Uterus (tissue), 4 donors: ENCODE measurements at places on chromosomes 13 and 19. TPM values are rescaled to one million over a fixed set of nuclear protein-coding genes. Genes with fewer than 3 reads are reported as not detected.

DNA sequence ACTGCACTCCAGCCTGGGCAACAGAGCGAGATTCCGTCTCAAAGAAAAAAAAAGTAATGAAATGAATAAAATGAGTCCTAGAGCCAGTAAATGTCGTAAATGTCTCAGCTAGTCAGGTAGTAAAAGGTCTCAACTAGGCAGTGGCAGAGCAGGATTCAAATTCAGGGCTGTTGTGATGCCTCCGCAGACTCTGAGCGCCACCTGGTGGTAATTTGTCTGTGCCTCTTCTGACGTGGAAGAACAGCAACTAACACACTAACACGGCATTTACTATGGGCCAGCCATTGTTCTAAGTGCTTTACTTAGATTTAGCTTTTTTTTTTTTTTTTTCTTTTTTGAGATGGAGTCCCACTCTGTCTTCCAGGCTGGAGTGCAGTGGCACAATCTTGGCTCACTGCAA lies 30.2 kb downstream of the CYP2F1 start:
- no peaks in the 10 kb centered on the region for H3K36me3 ChIP-seq
- H3K27ac ChIP-seq, result no peak overlapping the region
- H3K4me1 ChIP-seq, result no peaks in the 10 kb centered on the region

- no peak for DNase-seq
- H3K27ac ChIP-seq, result peak overlapping the region; percentile 73
- H3K27me3 ChIP-seq, result no peaks in the 10 kb centered on the region
- H3K36me3 ChIP-seq, result no peaks in the 10 kb centered on the region
- H3K4me3 ChIP-seq, result no peak overlapping the region
These were observed 3.9 kb upstream of the GPR183 start for GRCh38 chr13:99311137-99311536.

DNA sequence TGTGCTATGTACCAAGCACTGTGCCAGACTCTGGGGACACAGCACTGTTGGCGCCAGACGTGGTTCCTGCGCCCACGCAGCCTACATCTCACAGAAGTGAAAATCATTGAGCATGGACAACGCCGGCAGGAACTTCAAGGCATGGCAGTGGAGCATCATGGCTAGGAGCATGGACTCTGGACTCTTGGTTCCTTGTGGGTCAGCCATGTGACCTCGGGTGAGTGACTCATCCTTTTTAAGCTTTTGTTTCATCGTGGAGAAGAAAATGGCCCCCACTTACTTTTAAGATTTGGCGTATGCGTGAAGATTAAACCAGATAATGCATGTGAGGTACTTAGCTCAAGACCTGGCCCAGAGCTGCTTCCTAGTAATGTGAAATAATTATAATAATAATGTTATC lies 988.5 kb downstream of the UQCRFS1 start:
- no peak overlapping the region for H3K4me3 ChIP-seq
- no peak for DNase-seq
- no peaks in the 10 kb centered on the region for H3K27me3 ChIP-seq
- H3K36me3 ChIP-seq, result no peaks in the 10 kb centered on the region

GRCh38 chr13:67228916-67229315 lies 1.2 kb downstream of the PCDH9 start:
- no peak overlapping the region for H3K27ac ChIP-seq
- H3K27me3 ChIP-seq, result no peaks in the 10 kb centered on the region
- no peaks in the 10 kb centered on the region for H3K36me3 ChIP-seq
- no peaks in the 10 kb centered on the region for H3K4me1 ChIP-seq

DNA sequence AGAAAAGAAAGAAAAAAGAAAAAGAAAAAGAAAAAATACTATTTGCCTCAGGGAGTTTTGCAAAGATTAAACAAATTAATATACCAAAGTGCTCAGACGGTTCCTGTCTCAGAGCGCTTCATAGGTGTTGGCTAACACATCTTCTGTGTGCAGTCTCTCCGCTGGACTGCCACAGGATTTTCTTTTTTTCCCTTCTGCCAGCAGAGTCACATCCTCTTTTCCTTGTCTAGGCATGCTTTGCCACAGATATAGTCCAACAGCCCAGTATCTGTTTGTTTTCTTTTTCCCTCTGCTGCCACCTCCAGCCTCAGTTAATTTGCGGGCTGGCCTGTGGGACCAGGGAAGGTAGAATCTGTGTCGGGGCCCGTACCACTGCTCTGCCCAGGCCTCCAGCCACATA lies 3.4 kb upstream of the URAD start:
- H3K27ac ChIP-seq, result no peak overlapping the region
- H3K4me3 ChIP-seq, result no peak overlapping the region
- H3K36me3 ChIP-seq, result no peaks in the 10 kb centered on the region
- DNase-seq, result no peak
- no peaks in the 10 kb centered on the region for H3K27me3 ChIP-seq

GRCh38 chr19:1134431-1134830 lies 30.6 kb downstream of the GPX4 start:
- DNase-seq, result no peak
- no peak overlapping the region for H3K4me3 ChIP-seq
- no peaks in the 10 kb centered on the region for H3K27me3 ChIP-seq
- H3K36me3 ChIP-seq, result no peaks in the 10 kb centered on the region
- no peaks in the 10 kb centered on the region for H3K4me1 ChIP-seq
- no peak overlapping the region for H3K27ac ChIP-seq

GRCh38 chr13:107582171-107582570 lies 633.2 kb downstream of the LIG4 start:
- H3K27ac ChIP-seq, result no peak overlapping the region
- DNase-seq, result no peak
- no peak overlapping the region for H3K4me3 ChIP-seq
- H3K4me1 ChIP-seq, result no peaks in the 10 kb centered on the region

GRCh38 chr19:2491130-2491801 lies 15.3 kb downstream of the GADD45B start:
- no peak for DNase-seq
- no peaks in the 10 kb centered on the region for H3K36me3 ChIP-seq
- H3K4me1 ChIP-seq, result peaks cover 27% of the 10 kb centered on the region

DNA sequence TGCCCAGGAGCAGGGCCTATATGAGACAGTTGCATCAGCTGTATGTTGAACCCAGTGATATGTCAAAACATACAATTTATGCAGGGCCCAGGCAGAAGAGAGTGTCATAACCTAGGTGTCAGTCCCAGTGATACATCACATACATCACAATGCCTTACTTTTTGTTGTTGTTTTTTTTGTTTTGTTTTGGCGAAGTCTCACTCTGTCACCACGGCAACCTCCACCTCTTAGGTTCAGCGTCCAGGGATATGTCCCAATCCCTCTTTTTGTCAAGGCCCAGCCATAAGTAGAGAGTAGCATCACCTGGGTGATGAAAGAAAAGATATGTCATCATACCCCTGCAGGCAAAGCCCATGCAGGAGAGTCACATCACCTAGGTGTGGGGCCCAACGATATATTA lies 56.8 kb upstream of the ZNF730 start:
- no peaks in the 10 kb centered on the region for H3K27me3 ChIP-seq
- H3K4me1 ChIP-seq, result no peaks in the 10 kb centered on the region
- H3K27ac ChIP-seq, result no peak overlapping the region
- no peak for DNase-seq

DNA sequence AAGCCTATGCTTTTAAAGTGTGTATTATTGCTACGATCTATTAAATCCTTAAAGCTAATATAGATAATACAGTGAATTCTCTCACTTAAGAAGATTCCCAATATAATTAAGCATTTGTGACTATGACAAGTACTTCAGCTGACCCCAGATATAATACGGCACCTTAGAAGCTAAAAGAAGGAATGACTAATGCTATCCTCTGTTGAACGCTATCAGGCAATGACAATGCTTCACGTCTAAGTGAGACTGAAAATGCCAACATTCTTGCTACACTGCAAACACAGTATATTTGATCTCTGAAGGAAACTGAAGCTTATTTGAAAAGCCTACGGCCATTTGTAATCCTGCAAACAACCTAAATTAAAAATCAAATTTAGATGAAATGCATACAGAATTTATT lies 19.7 kb downstream of the VWA8 start:
- H3K4me3 ChIP-seq, result no peak overlapping the region
- DNase-seq, result no peak
- H3K27me3 ChIP-seq, result no peaks in the 10 kb centered on the region

GRCh38 chr13:42821437-42821836 lies 40.1 kb downstream of the FAM216B start:
- H3K4me1 ChIP-seq, result no peaks in the 10 kb centered on the region
- no peak overlapping the region for H3K27ac ChIP-seq
- H3K27me3 ChIP-seq, result no peaks in the 10 kb centered on the region
- no peaks in the 10 kb centered on the region for H3K36me3 ChIP-seq
- H3K4me3 ChIP-seq, result no peak overlapping the region

DNA sequence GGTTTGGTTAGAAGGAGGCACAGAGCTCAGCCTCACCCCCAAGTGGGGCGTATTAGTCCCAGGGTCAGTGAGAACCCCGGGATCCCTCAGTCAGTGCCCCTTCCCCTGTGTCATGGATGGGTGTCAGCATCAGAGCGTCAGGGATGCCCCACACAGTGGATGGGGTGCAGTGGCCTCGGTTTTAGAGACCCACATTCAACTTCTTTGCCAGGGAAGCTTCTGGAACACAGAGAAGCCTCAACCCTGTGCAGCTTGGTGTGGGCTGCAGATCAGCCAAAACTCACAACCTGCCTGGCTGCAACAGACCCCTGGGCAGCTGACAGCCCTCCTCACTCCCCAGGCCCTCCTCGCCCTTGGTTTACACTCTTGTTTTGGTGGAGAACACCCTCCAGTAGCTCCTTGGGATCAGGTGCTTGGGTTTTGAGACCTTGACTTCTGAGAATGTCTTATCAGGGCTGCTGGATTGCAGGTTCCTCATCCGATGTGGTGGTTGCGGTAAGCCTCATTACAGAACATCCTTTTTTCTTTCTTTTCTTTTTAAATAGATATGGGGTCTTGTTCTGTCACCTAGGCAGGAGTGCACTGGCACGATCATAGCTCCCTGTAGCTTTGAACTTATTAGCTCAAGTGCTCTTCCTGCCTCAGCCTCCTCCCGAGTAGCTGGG lies 11.0 kb downstream of the ZNF333 start:
- H3K4me3 ChIP-seq, result no peak overlapping the region
- no peaks in the 10 kb centered on the region for H3K27me3 ChIP-seq
- no peak overlapping the region for H3K27ac ChIP-seq
- no peak for DNase-seq

DNA sequence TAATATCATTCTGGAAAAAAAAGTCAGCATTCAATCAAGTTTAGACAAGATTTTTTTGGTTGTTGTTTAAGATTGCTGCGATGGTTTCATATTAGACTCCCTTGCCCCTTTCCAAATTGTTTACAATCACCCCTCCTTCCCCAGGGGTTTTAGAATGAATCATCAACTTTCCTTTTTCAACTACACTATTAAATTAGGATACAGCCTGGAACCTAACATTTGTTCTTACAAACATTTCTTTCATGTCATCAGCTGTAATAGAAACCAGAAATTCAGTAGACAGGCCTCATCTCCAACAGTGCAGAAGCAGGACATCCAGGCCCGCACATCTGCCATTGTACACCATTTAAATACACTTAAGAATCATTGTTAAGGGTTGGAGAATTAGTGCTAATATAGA lies 44.4 kb upstream of the WDFY2 start:
- peaks cover 17% of the 10 kb centered on the region for H3K4me1 ChIP-seq

GRCh38 chr13:35160896-35161295 lies 218.8 kb downstream of the NBEA start:
- no peak overlapping the region for H3K4me3 ChIP-seq
- H3K36me3 ChIP-seq, result no peaks in the 10 kb centered on the region
- DNase-seq, result no peak
- no peaks in the 10 kb centered on the region for H3K4me1 ChIP-seq
- no peaks in the 10 kb centered on the region for H3K27me3 ChIP-seq
- H3K27ac ChIP-seq, result no peak overlapping the region

- no peak for DNase-seq
- no peaks in the 10 kb centered on the region for H3K27me3 ChIP-seq
- H3K4me1 ChIP-seq, result no peaks in the 10 kb centered on the region
- no peak overlapping the region for H3K4me3 ChIP-seq
These were observed 16.3 kb downstream of the TECR start for GRCh38 chr19:14545716-14546082.

DNA sequence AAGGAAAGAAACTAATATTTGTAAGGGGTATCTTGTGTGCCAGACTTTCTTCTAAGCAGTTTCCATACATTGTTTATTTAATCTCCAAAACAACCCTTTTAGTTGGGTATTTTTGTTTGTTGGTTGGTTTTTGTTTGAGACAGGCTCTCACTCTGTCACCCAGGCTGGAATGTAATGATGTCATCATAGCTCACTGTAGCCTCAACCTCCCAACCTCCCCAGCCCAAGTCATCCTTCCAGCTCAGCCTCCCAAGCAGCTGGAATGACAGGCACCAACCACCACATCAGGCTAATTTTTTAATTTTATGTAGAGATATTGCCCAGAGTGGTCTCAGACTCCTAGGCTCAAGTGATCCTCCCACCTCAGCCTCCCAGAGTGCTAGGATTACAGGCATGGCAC lies 41.2 kb upstream of the LSM14A start:
- H3K27me3 ChIP-seq, result no peaks in the 10 kb centered on the region
- DNase-seq, result no peak
- H3K4me1 ChIP-seq, result no peaks in the 10 kb centered on the region
- no peak overlapping the region for H3K4me3 ChIP-seq

- H3K27ac ChIP-seq, result no peak overlapping the region
- no peaks in the 10 kb centered on the region for H3K4me1 ChIP-seq
- DNase-seq, result no peak
- H3K27me3 ChIP-seq, result peaks cover 5% of the 10 kb centered on the region
- no peak overlapping the region for H3K4me3 ChIP-seq
These were observed 5.4 kb upstream of the CAMSAP3 start for GRCh38 chr19:7590256-7590655.

GRCh38 chr19:7602935-7603497 lies 7.4 kb downstream of the CAMSAP3 start:
- no peaks in the 10 kb centered on the region for H3K4me1 ChIP-seq
- no peaks in the 10 kb centered on the region for H3K36me3 ChIP-seq
- no peak overlapping the region for H3K27ac ChIP-seq
- no peak overlapping the region for H3K4me3 ChIP-seq
- H3K27me3 ChIP-seq, result peaks cover 3% of the 10 kb centered on the region
- DNase-seq, result no peak

DNA sequence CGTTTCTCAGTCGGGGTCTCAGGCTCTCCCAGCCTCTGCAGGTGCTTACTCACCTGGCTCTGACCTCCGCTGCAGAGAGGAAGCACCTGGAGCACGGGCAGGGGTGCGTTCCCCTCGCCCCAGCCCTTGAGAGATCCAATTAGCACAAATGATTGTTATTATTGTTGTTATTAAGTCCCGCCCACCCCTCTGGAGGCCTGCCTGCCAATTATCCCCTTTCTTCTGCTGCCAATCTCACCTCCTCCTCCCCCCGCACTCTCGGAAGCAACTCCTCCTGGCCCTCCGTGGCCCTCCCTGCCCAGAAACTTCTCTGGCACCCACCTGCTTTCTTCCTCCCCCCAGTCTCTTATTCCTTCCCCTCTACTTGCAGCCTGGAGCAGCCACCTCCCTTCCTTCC lies 8.8 kb downstream of the ZNF787 start:
- H3K27ac ChIP-seq, result peak overlapping the region; percentile 14
- no peaks in the 10 kb centered on the region for H3K4me1 ChIP-seq

The ZFR2 gene
- total RNA-seq, result not detected

The SLC5A5 gene
- not detected for total RNA-seq

The OR4F17 gene
- not detected for total RNA-seq

The VAV1 gene
- total RNA-seq, result 0.29 TPM

The FPR1 gene
- total RNA-seq, result 2.3 TPM

The IZUMO2 gene
- total RNA-seq, result not detected

The NLRP5 gene
- total RNA-seq, result not detected

The LGALS4 gene
- not detected for total RNA-seq

The CBARP gene
- 1.5 TPM for total RNA-seq

The ACER1 gene
- not detected for total RNA-seq

The CGB8 gene
- not detected for total RNA-seq

The ZNF681 gene
- 3.5 TPM for total RNA-seq
